ENCODE measurements at places on chromosomes 7 and 10. TPM values are rescaled to one million over a fixed set of nuclear protein-coding genes. Genes with fewer than 3 reads are reported as not detected.

DNA sequence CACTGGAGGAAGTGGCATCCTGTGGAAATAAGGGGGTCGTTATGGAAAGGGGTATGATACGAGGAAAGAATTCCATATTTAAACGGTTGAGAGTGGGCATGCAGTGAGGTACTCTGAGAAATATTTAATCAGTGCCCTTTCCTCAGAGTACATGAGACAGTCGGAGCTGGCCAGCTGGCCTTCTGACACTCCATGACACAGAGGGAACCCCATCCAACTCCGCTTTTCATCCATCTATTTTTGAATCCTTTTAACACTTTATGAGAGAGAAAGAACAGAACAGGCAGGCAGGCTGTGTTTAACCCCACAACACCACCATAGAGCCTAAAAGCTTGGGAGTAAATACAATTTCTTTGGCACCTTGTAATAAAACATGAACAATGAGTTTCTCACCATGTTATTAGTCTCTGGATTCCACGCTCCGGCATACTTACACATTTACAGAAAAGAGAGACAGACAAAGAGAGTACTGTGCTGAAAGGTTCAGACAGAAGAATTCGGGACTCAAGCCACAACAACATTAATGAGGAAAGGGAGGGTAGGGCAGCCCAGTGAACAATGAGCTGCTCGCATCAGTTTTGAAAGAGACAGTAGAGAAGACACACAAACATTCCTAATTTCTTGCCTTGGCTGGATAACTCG lies 124.2 kb upstream of the PDLIM1 start:
- DNase-seq = peak; percentile 43

DNA sequence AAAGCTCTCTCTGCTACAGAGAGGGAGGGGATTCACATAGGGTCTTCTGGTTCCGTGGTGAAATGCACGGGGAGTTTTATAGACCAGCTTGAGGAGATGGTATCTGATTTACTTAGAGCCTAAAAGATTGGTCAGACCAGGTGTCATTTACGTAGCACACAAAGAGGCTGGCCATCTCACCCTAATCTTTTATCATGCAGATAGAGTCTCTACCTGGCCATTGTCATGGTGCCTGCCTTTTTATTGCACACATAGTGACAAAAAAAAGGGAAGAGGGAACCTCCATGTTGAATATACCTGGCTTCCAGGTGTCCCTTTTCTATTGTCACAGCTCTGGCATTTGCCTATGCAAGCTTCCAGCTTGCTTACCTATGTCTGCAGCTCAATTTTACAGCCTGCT lies 1456.1 kb downstream of the GATA3 start:
- no peak for DNase-seq

DNA sequence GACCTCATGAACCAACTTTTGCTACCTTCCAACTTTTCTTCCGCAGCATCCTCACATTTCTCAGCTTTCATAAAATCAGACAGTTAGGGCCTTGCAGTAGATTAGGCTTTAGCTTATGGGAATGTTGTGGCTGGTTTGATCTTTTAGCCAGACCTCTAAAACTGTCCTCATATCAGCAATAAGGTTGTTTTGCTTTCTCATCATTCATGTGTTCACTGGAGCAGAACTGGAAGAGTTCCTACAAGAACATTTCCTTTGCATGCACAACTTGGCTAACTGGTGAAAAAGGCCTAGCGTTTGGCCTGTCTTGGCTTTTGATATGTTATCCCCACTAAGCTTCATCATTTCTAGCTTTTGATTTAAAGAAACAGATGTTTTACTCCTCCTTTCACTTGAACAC lies 130.0 kb upstream of the LRRTM3 start:
- DNase-seq = no peak

DNA sequence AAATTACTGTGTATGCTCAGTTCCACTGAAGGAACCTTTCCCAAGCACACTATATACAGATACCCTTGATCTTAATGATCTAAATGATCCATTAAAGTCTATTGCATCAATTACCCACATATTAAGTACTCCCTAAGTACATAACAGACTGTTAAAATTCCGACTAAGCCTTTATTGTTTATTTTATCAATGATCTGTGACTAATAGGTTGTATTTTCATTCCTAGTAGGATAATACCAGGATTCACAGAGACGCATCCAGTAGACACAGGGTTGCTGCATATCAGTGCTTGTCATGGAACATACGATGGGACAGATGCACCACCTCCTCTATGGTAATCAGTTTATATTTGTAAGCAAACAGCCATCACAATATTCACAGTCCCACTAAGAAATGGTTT lies 159.6 kb upstream of the SLC26A5 start:
- no peak for DNase-seq

- no peak for DNase-seq
Measured at GRCh38 chr7:87564296-87564963, 36.3 kb downstream of the ABCB1 start.

The C10orf71 gene
- polyA plus RNA-seq = 41.8 TPM

The CPA2 gene
- 0.28 TPM for polyA plus RNA-seq

The CFAP70 gene
- polyA plus RNA-seq = 1.9 TPM

The IL6 gene
- polyA plus RNA-seq = 0.41 TPM

The ATOH7 gene
- polyA plus RNA-seq = 0.22 TPM

The TMEM178B gene
- polyA plus RNA-seq = 0.57 TPM

The AS3MT gene
- 7.3 TPM for polyA plus RNA-seq

The ACBD7 gene
- 0.59 TPM for polyA plus RNA-seq

All from hindlimb muscle (tissue), 1 donor.